Activated T-helper 1 cell treated with anti-CD3 and anti-CD28 coated beads, Interleukin-12 subunit alpha, Interleukin-12 subunit beta, Interleukin-2, Interleukin-4 antibody, amounts not matched to agents 30 ng/mL and 10 ng/mL and 1 ng/mL, durations not matched to agents 14 hours and 24 hours and 36 hours (primary cell): ENCODE measurements at places on chromosomes 12 and 14. TPM values are rescaled to one million over a fixed set of nuclear protein-coding genes. Genes with fewer than 3 reads are reported as not detected.

- H3K36me3 ChIP-seq: no peaks in the 10 kb centered on the region
- H3K4me3 ChIP-seq: no peak overlapping the region
- H3K27ac ChIP-seq: no peak overlapping the region
Measured at GRCh38 chr12:102685841-102686240, 205.5 kb upstream of the IGF1 start.

GRCh38 chr12:122085591-122085990, 7.0 kb downstream of the MLXIP start:
- no peak overlapping the region for H3K27ac ChIP-seq
- H3K4me1 ChIP-seq: peaks cover 79% of the 10 kb centered on the region
- H3K27me3 ChIP-seq: no peaks in the 10 kb centered on the region

DNA sequence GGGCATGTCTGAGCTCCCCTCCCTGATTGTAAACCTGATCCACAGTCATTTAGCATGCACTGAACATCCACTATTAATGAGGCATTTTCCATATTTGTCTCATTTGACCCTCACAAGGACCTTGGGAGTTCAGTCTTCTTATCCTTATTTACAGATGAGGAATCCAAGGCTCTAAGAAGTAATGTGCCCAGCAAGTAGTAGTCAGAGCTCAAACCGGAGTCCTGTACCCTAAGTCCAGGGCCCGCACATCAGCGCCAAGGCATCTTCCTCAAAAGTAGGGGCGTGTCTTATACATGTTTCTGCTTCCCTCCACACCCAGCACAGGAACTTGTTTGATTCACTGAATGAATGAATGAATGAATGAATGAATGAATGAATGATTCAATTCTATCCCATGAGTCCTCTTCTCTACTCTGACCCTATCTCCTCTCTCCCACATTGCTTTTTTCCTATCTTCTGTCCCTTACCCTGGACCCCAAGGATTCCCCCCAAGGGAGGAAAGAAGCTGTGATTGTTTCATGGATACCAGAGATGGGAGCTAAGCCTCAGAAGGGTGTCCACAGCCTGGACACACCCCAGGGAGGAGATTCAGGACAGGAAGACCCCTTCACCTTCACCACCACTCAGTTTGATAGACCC, 21.8 kb upstream of the KRT8 start:
- peaks cover 6% of the 10 kb centered on the region for H3K27me3 ChIP-seq
- no peaks in the 10 kb centered on the region for H3K4me1 ChIP-seq
- H3K36me3 ChIP-seq: no peaks in the 10 kb centered on the region

DNA sequence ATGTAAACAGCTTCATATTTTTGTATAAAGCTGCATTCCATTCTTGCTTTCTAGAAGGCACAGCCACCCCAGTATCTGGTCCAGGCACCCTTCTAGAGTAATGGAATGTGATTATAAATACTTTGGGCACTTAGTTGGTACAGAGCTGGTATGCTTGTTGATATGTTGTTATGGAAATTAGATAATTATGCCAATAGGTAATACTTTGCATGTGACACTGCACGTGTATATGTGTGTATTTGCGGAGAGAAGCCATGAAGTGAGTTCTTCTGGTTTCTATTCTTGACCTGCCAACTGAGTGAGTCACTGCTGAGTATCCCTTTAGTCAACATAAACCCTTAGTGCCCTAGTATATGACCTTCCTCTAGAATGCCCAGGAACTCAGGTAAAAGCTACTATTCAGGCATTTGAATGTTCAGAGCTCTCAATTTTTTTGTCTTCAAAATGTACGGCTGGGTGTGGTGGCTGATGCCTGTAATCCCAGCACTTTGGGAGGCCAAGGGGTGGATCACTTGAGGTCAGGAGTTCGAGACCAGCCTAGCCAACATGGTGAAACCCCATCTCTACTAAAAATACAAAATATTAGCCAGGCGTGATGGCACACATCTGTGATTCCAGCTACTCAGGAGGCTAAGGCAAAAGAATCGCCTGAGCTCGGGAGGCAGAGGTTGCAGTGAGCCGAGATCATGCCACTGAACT, 6.2 kb upstream of the TCP11L2 start:
- no peak overlapping the region for H3K4me3 ChIP-seq
- DNase-seq: no peak
- H3K36me3 ChIP-seq: no peaks in the 10 kb centered on the region
- peaks cover 14% of the 10 kb centered on the region for H3K4me1 ChIP-seq
- H3K27me3 ChIP-seq: peaks cover 4% of the 10 kb centered on the region

GRCh38 chr12:47698055-47698454, 7.8 kb downstream of the RPAP3 start:
- H3K36me3 ChIP-seq: peaks cover 43% of the 10 kb centered on the region
- no peak overlapping the region for H3K4me3 ChIP-seq
- DNase-seq: no peak
- H3K27me3 ChIP-seq: no peaks in the 10 kb centered on the region

DNA sequence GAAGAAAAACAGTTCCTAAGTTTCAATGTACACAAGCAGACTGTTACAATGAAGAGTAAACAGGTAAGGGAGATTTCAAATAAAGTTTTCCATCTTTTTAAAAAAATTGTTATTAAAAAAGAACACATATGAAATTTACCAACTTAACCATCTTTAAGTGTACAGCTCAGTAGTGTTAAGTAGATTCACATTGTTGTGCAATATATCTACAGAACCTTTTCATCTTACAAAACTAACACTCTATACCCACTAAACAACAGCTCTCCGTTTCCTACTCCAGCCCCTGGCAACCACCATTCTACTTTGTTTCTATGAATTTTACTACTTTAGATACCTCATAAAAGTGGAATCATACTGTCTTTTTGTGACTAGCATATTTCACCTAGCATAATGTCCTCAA, 139.5 kb downstream of the SLC25A21 start:
- H3K27me3 ChIP-seq: no peaks in the 10 kb centered on the region
- H3K36me3 ChIP-seq: no peaks in the 10 kb centered on the region
- DNase-seq: no peak
- no peak overlapping the region for H3K4me3 ChIP-seq

DNA sequence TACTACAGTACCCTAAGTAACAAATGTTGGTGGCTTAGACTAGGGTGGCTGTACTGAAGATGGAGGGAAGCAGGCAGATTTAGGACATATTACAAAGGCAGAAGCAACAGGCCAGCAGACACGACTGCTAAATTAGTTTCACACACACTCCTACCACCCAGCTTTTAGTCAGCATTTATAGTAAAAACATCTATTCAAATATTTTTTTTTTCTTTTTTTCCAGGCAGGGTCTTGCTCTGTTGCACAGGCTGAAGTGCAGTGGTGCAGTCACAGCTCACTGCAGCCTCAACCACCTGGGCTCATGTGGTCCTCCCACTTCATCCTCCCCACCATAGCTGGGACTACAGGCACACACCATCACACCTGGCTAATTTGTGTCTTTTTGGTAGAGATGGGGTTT, 72.9 kb downstream of the CDK17 start:
- DNase-seq: no peak
- H3K4me1 ChIP-seq: peaks cover 45% of the 10 kb centered on the region
- peaks cover 33% of the 10 kb centered on the region for H3K36me3 ChIP-seq
- H3K27me3 ChIP-seq: no peaks in the 10 kb centered on the region

CCDC60 gene
- total RNA-seq: not detected in 2 replicates

TMEM117 gene
- 1.1 and 2.2 TPM in 2 replicates for total RNA-seq

FAR2 gene
- total RNA-seq: 5.2 and 5.4 TPM in 2 replicates
